Astrocyte (in vitro differentiated cells and primary cell): ENCODE measurements at places on chromosomes 3 and 15. TPM values are rescaled to one million over a fixed set of nuclear protein-coding genes. Genes with fewer than 3 reads are reported as not detected.
A peak's percentile ranks its signal among the peaks of the same experiment; 100 is the strongest.

- H3K36me3 ChIP-seq, result no peaks in the 10 kb centered on the region
- no peak overlapping the region for H3K27ac ChIP-seq
- H3K4me1 ChIP-seq, result peaks cover 21% of the 10 kb centered on the region
- H3K4me3 ChIP-seq, result no peak overlapping the region
- H3K27me3 ChIP-seq, result no peaks in the 10 kb centered on the region
- DNase-seq, result no peak
Observed at GRCh38 chr3:135981701-135982403, 16.3 kb downstream of the PPP2R3A start.

The TF gene
- 0.34 and 1.3 TPM in 2 replicates for total RNA-seq

- peak; percentile 40 for DNase-seq
- peaks cover 37% of the 10 kb centered on the region for H3K36me3 ChIP-seq
- no peak overlapping the region for H3K27ac ChIP-seq
- no peaks in the 10 kb centered on the region for H3K27me3 ChIP-seq
Observed at GRCh38 chr3:141448606-141449220, 38.1 kb upstream of the RASA2 start.

- H3K36me3 ChIP-seq, result no peaks in the 10 kb centered on the region
- H3K27me3 ChIP-seq, result no peaks in the 10 kb centered on the region
- no peak overlapping the region for H3K4me3 ChIP-seq
- DNase-seq, result peak; percentile 12
Observed at GRCh38 chr3:123559040-123559861, 25.6 kb downstream of the HACD2 start.

The HIGD2B gene
- total RNA-seq, result not detected in 2 replicates

The CD86 gene
- total RNA-seq, result not detected in 2 replicates

DNA sequence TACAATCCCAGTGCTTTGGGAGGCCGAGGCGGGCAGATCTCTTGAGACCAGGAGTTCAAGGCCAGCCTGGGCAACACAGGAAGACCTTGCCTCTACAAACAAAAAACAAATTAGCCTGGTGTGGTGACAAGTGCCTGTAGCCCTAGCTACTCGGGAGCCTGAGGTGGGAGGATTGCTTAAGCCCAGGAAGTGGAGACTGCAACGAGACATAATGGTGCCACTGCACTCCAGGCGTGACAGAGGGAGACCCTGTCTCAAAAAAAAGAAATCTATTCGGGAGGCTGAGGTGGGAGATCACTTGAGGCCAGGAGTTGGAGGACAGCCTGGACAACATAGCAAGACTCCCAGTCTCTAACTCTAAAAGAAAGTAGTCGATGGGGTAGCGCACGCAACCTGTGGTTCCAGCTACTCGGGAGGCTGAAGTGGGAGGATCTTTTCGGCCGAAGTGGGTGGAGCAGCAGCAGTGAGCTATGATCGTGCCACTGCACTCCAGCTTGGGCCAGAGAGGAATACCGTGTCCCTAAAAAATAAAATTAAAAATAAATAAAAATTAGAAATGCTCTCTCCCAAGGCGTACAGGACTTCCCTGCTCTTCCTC is 775 bp downstream of the C3orf33 start:
- peaks cover 3% of the 10 kb centered on the region for H3K4me1 ChIP-seq
- H3K4me3 ChIP-seq, result peak overlapping the region; percentile 75
- no peaks in the 10 kb centered on the region for H3K36me3 ChIP-seq

The IL17RD gene
- total RNA-seq, result 8.7 and 13.0 TPM in 2 replicates

The CCR2 gene
- not detected in 2 replicates for total RNA-seq

DNA sequence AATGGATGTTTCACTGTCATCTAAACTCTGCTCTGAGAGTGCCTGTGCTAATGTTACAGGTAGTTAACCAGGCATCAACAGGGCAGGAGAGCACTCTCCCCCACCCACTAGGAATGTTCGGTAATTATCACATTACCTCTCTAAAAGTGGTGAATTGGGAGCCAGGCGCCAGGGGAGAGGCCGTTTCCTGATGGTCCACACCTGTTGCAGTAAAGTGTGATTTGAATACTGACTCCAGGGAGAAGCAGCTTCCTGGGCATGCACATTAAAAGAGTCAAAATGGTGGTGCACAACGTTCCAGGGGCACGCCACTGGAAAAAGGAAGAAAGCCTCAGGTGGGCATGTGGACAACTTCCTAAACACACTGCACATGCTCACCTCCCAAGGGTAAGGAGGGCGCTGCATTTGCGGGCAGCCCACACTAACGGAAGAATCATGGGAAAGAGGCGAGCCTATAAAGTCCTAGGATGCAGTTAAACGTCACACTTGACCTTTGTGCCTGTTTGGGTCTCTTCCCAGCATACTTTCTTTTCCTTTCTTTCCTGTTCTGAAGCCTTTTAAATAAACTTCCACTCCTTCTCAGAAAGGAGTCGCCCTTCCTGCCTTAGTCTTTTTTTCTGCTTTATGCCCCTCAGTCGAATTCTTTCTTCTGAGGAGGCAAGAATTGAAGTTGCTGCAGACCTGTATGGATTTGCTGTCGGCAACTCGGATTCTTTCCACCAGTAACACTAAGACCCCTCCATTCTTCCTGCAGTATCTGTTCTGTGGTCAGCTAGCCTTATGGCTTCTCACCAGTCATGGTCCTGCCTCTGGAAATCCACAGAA is 28.9 kb upstream of the GPD1L start:
- H3K27me3 ChIP-seq, result no peaks in the 10 kb centered on the region
- no peaks in the 10 kb centered on the region for H3K4me1 ChIP-seq
- no peak for DNase-seq
- no peak overlapping the region for H3K4me3 ChIP-seq

The SLC22A14 gene
- total RNA-seq, result 0.45 and 0.84 TPM in 2 replicates

The FAM81A gene
- 0.73 and 0.94 TPM in 2 replicates for total RNA-seq

The KLHL40 gene
- total RNA-seq, result not detected in 2 replicates

The CEMIP gene
- 3.6 and 5.5 TPM in 2 replicates for total RNA-seq

DNA sequence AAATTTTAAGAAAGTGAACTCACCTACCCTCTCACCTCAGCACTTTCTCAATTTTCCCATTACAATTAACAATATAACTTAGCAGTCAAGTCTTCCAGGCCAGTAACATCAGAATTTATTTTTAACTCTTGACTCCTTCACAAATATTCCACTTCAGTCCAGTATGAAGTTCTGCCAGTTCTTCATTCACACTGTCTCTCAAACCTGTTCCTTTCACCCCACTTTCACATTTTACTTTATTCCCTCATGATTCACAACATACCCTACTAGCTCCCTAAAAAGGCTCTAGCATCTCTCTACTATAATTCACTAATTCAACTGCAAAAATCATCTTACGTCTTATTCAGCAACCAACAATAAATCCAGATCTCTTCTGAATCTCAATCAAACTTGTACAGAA is 3.8 kb downstream of the GSK3B start:
- no peak for DNase-seq

The QARS1 gene
- total RNA-seq, result 189 and 231 TPM in 2 replicates

DNA sequence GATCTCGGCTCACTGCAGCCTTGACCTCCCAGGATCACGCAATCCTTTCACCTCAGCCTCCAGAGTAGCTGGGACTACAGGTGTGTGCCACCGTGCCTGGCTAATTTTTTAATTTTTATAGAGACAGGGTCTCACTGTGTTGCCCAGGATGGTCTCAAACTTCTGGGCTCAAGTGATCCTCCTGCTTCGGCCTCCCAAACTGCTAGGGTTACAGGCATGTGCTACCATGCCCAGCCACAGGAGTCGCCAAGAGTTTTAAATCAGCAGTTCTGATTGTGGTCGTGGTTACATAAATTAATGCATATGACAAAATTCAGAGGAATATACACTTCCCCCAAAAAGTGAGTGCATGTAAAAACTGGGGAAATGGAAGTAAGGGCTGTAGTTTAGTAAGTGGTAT is 32.9 kb downstream of the MEGF11 start:
- no peaks in the 10 kb centered on the region for H3K36me3 ChIP-seq
- H3K27ac ChIP-seq, result no peak overlapping the region
- no peaks in the 10 kb centered on the region for H3K4me1 ChIP-seq

GRCh38 chr3:71973274-71974030 is 188.5 kb upstream of the PROK2 start:
- H3K27ac ChIP-seq, result no peak overlapping the region
- no peaks in the 10 kb centered on the region for H3K36me3 ChIP-seq
- H3K27me3 ChIP-seq, result peaks cover 22% of the 10 kb centered on the region
- H3K4me3 ChIP-seq, result no peak overlapping the region
- DNase-seq, result no peak

GRCh38 chr15:28125673-28126651 is 26.8 kb upstream of the OCA2 start:
- H3K4me1 ChIP-seq, result no peaks in the 10 kb centered on the region
- DNase-seq, result peak; percentile 24
- H3K27ac ChIP-seq, result no peak overlapping the region
- no peaks in the 10 kb centered on the region for H3K27me3 ChIP-seq

GRCh38 chr15:47363653-47364052 is 353.7 kb upstream of the SEMA6D start:
- no peak overlapping the region for H3K4me3 ChIP-seq
- H3K4me1 ChIP-seq, result no peaks in the 10 kb centered on the region
- H3K27ac ChIP-seq, result no peak overlapping the region
- H3K27me3 ChIP-seq, result no peaks in the 10 kb centered on the region

DNA sequence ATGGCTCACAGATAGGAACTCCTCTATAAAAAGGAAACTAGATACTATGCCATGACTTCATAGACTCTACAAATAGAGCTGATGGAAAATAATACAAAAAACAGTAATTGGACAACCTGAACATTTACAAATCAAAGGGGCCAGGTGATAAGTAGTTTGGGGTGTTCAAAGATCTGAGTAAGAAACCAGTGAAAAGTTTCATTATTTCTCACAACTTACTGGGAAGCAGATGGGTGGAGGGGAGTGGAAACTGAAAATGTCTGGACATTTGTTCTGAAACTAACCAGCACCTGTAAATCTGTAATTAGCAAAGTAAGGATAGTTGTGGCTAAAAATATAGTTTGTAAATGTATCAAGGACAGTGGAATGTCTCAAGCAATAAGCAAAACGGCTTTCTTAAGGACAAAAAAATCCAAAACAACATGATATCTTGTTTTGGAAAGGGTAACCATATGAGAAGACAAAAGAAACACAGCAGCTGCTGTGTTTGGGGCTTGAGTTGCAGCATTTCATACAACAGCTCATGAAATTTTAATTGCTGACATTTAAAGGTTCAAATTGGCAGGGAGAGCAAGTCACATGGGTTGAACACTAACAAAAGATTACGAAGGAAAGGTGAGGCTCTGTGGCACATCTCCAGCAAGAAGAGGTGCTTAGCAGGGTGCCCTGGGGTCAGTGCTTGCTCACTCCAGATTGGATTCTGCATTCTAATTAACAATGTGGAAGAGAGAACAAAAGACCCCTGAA is 26.8 kb upstream of the THBS1 start:
- H3K27me3 ChIP-seq, result no peaks in the 10 kb centered on the region
- H3K27ac ChIP-seq, result no peak overlapping the region
- DNase-seq, result no peak

DNA sequence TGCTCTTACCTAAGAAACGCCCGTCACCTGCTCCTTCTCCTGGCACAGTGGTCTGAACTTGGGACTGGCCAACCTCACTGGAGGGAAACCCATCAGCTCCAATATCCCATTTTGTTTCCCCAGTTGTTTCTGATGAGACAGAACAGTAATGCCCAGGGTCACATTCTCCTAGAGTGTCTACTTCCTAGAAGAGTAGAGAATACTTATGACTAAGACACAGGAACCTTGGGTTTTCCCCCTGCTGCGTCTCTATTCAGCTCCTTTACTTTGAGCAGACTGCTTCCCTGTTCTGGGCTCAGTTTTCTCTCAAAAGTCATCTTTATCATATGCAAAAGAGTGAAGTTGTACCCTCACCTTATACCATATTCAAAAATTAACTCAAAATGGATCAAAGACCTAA is 79.4 kb downstream of the POLR2M start:
- H3K4me3 ChIP-seq, result no peak overlapping the region
- no peaks in the 10 kb centered on the region for H3K4me1 ChIP-seq
- H3K27me3 ChIP-seq, result no peaks in the 10 kb centered on the region
- no peaks in the 10 kb centered on the region for H3K36me3 ChIP-seq
- H3K27ac ChIP-seq, result no peak overlapping the region

- H3K27ac ChIP-seq, result no peak overlapping the region
- no peak for DNase-seq
- H3K4me1 ChIP-seq, result peaks cover 3% of the 10 kb centered on the region
- no peaks in the 10 kb centered on the region for H3K27me3 ChIP-seq
Observed at GRCh38 chr3:119359476-119360326, 65.5 kb downstream of the ARHGAP31 start.

The COLQ gene
- 1.2 and 1.7 TPM in 2 replicates for total RNA-seq

GRCh38 chr3:34218706-34219385 is 420.4 kb downstream of the PDCD6IP start:
- H3K27me3 ChIP-seq, result no peaks in the 10 kb centered on the region
- no peak overlapping the region for H3K27ac ChIP-seq
- no peak for DNase-seq
- no peaks in the 10 kb centered on the region for H3K4me1 ChIP-seq
- no peaks in the 10 kb centered on the region for H3K36me3 ChIP-seq
- no peak overlapping the region for H3K4me3 ChIP-seq

- H3K27ac ChIP-seq, result no peak overlapping the region
- H3K27me3 ChIP-seq, result no peaks in the 10 kb centered on the region
- H3K36me3 ChIP-seq, result no peaks in the 10 kb centered on the region
- no peak overlapping the region for H3K4me3 ChIP-seq
Observed at GRCh38 chr15:26451995-26452394, 320.9 kb downstream of the GABRB3 start.
